Pulmonary artery endothelial cell (primary cell): ENCODE measurements at places on chromosomes 2 and 18. TPM values are rescaled to one million over a fixed set of nuclear protein-coding genes. Genes with fewer than 3 reads are reported as not detected.

CNTNAP5 gene
- total RNA-seq, result not detected in 2 replicates

RESP18 gene
- total RNA-seq, result not detected in 2 replicates

CLEC4F gene
- not detected in 2 replicates for total RNA-seq

ME2 gene
- total RNA-seq, result 62.6 and 68.5 TPM in 2 replicates

DNA sequence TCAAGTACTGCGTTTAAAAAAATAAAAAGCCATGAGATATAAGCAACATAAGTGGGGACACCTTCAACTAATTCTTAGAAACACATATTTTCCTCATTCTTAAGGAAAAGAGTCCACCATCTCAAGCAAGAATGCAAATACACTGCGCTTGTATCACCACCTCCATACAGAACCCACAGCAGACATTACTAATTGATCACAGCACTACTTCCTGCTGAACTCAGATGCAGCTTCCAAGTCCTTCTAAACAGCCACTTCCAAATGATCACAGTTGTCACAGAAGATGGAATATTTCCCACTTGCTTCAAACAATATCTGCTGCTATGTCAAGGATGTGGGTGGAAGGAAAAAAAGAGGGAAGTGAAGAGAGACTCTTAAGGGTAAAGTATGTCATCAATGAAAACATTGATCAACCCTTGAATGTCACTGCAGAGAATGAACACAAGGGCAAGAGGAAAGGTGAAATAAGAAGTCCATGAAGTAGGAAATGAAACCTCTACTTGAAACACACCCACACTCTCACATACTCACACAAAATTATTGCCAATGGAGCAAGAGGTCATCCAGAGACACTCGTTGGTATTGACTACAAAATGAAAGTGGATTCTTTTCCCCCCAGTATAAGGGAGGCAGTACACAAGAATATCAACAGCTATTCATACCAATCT lies 22.1 kb downstream of the TGFA start:
- no peak for DNase-seq

GRCh38 chr2:150977296-150977695 lies 284.4 kb downstream of the RBM43 start:
- no peak for DNase-seq
